Body of pancreas (tissue), 4 donors: ENCODE measurements at places on chromosomes 7 and 10.

DNA sequence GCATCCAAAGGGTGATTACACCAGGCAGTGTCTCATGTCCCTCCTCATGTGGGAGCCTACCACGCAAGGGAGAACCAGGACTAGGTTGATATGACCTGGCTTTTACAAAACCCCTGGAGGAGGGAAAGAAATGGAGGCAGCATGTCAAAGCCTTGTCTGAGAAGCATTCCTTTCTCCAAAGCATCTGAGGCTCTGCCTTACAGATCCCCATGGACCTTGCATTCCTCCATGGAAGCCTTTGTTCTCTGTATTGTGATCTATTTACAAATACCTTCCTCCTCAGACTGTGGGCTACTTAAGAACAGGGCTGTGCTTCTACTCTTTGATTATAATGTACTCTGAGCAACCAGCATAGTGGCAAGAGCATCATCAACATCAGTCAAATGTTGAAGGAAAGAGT is 197.0 kb downstream of the PLXNA4 start:
- no peak for DNase-seq

GRCh38 chr10:97572214-97572989 is at the start of gene ANKRD2:
Gene ANKRD2, plus strand, starts transcription at chr10:97572779. Its CDS starts 10 bp downstream, at chr10:97572789.
- DNase-seq, result peak; percentile 86

DNA sequence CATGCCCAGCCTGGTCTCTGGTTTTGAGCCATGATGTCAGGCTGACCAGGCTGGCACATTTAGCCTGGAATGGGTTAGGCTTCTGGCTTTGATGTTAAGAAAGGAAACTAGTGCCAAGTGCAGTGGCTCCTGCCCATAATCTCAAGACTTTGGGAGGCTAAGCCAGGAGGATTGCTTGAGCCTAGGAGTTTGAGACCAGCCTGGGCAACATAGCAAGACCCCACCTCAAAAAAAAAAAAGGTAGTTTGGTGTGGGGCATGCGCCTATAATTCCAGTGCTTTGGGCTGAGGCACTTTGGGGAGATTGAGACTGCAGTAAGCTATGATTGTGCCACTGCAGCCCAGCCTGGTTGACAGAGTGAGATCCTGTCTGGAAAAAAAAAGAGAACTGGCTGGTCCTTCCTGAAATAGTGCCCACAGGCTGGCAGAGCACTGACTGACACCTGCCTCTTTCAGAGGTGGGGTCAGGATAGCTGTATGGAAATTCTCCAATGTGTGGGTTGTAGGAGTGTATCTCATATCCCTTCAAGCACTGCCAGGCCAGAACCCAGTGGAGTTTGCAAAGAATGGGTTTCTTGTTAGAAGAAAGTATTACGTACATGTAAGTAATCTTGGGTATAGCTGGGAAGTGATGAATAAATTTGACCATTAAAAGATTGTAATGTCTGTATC is 61.3 kb downstream of the KAT6B start:
- no peak for DNase-seq

DNA sequence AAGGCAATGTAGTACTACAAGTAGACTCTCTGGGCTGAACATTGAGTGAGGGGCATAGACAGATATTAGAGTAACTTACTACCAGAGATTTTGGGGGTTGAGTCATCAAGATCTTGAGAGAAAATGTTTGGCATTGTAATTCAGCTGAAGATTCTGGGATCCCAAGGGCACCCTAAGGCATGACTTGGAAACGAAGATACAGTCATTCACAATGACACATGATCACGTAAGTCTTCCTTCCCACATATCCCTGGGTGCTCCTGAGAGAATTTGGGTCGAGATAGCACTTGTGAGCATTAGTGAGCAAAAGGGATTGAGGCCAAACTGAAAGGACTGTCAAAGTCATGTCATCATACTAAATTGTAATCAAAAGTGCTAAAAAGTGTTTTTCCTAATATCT is 192.5 kb upstream of the PCLO start:
- DNase-seq, result no peak

DNA sequence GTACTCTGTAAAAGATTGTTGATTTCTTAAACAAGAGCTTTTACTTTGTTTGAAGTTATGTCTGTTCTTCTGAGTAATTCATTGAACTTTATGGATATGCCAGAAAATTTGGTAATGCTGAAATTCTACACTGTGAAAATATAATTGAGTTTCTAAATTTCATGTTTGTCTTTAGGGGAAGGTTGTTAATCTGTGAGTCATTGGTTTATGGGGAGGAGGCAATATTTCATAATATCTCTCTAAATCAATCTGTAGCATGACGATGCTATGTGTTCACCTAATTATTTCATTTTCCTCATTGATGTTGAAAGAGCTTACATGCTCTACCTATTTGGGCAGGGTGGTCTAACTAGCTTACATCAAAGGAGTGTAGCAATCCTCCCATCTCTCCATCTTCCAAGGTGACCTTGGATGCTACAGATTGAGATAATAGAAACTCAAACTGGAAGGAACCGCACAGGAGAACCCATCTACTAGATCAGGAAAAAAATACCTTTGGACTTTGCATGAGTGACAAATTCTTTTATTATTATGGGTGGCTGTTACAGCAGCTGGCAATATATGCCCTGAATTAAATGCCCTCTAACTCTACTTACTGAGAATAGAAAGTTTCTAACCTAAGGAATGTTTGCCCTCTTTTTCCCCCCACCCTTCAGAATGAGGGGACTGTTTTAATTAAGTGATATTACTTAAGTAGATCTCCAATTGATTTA is 8.4 kb upstream of the SNX13 start:
- no peak for DNase-seq
